Substantia nigra (tissue), 51 donors: ENCODE measurements at places on chromosomes 4 and X.

GRCh38 chrX:22015139-22015750 lies 16.9 kb upstream of the PHEX start:
- DNase-seq, result no peak

DNA sequence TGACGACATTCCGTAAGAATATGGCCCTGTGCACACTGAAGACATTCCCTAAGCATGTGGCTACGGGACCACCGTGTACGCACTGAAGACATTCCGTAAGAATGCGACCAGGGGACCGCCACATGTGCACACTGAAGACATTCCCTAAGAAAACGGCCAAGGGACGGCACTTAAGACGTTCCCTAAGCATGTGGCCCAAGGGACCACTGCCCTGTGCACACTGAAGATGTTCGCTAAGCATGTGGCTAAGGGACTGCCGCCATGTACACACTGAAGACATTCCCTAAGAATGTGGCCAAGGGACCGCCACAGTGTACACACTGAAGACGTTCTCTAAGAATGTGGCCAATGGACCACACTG lies 21.4 kb downstream of the DHRSX start:
- no peak for DNase-seq

GRCh38 chr4:10461091-10461849 lies 4.0 kb upstream of the ZNF518B start:
- no peak for DNase-seq

- no peak for DNase-seq
These were observed 151.5 kb downstream of the CORIN start for GRCh38 chr4:47686294-47686872.

GRCh38 chrX:38277136-38277535 lies 50.2 kb downstream of the RPGR start:
- DNase-seq, result no peak
